Left lung (tissue), 14 donors: ENCODE measurements at places on chromosomes 13 and 19.

DNA sequence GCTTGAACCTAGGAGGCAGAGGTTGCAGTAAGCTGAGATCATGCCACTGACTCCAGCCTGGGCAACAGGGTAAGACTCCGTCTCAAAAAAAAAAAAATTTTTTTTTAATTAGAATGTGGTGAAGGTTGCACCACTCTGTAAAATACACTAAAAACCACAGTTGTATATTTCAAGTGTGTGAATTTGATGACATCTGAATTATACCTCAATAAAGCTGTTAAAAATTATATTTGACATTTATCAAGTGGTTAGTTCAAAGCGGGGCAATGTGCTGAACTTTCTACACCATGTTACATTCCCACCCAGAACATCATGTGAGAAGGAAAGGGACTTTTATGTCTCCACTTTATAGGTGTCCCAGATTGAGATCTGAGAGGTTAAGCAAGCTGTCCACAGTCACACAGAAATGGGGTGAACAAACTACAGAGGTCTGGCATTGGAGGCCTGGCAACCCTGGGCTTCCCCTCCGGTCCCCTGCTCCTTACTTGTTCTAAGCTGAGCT, 5.9 kb upstream of the S1PR5 start:
- no peak for DNase-seq

- DNase-seq, result no peak
Measured at GRCh38 chr13:36059321-36059720, 71.9 kb downstream of the DCLK1 start.

GRCh38 chr13:113774177-113775107, 15.4 kb downstream of the TMEM255B start:
- DNase-seq, result no peak

DNA sequence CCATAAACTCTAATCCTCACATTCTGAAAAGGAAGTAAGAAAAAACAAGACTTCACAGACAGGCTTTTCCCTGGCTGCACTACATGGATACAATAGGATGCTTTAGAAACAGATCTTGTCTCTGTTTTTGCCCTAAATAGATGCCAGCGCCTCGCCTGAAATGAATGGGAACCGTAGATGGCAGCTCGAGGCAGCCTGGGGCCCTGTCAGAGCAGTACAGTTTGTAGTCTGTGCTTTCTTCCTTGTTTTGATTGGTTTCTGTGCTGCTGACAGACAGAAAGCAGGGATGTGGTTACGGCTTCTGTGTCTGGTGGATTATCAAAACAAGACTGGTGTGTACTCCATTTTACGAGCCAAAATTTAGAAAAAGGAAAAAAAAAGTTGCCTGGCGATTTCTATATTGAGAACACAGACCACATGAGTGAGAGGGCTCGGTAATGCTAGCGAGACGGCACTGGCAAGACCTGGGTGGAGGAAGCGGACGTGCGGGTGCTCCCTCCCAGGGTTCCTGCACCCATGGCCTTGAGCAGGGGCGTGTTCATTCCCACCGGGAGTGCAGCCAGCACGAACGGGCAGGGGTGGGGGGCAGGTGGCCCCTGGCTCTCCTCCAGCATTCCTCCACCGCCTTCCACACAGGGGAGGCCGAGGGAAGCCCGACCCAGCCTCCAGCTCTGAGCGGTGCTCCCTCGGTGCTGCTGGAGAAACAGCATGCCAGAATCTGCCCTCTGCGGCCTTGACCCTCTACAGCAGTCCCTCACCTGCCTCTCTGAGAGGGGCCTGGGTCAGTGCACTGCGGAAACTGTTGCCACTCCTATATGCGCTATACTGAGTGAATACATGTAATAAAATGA, 37.6 kb upstream of the C1QTNF9 start:
- DNase-seq, result peak; percentile 80

DNA sequence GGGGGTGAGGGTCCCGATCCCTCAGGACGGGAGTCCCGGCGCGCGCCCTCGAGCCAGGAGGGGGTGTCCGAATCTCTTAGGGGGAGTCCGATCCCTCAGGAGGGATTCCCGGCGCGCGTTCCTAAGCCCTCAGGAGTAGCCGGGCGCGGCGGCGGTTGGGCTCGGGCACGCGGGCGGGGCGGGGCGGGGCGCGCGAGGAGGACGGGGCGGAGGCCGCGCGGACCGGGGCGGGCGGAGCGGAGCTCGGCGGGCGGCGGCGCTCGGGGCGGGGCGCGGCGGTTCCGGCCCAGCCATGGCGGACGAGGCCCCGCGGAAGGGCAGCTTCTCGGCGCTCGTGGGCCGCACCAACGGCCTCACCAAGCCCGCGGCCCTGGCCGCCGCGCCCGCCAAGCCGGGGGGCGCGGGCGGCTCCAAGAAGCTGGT, at the start of gene CUL4A:
CUL4A (plus strand) TSS at position 278 of the 423 bp plus-strand sequence; CDS start at position 293, 15 bp downstream.
- DNase-seq, result peak; percentile 80

GRCh38 chr19:46954993-46955812, 64.4 kb upstream of the NPAS1 start:
- no peak for DNase-seq

- DNase-seq, result no peak
Measured at GRCh38 chr13:79353693-79354092, 52.4 kb downstream of the RBM26 start.

GRCh38 chr13:100602493-100603111, 14.0 kb upstream of the GGACT start:
- no peak for DNase-seq

DNA sequence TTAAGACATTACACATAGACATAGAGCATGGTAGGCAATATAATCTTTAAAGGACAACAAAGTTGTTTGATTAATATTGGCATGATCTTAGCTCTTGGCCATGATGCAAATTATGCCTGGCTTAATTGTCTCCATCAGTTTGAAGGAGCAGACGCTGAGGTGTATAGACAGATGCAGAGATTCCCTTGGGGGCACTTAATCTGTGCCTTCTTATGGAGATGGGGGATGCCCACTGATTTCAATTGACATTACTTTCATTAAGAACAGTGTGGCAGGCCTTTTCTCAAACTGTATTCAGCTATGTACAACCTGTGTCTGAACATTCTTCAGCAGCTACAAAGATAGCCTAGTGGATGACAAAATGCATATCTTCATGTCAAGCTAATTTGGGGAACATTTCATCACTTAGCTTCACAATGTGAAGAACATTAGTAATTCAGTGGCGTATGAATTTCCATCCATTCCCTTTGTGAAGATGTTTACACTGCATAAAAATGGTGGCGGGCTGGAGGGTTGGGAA, 85.3 kb upstream of the MYCBP2 start:
- no peak for DNase-seq

DNA sequence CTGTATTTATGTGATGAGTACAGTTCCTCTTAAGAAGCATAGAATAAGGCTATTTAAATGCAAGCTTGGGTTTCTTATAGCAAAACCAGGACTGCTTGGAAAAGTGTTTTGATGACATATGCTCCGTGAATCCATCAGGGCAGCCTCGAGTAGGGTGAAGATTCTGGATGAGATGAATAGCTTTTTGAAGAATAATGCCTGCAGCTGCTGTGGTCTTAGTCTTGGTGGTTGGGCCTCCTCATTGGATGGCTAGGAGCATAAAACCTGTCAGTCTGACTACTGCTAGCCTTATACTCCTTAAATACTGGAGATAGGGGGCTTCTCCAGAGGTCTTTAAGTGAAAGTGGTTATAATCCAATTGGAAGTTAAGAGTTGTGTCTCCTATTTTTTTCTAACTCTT, 704.3 kb downstream of the FGF9 start:
- DNase-seq, result no peak

DNA sequence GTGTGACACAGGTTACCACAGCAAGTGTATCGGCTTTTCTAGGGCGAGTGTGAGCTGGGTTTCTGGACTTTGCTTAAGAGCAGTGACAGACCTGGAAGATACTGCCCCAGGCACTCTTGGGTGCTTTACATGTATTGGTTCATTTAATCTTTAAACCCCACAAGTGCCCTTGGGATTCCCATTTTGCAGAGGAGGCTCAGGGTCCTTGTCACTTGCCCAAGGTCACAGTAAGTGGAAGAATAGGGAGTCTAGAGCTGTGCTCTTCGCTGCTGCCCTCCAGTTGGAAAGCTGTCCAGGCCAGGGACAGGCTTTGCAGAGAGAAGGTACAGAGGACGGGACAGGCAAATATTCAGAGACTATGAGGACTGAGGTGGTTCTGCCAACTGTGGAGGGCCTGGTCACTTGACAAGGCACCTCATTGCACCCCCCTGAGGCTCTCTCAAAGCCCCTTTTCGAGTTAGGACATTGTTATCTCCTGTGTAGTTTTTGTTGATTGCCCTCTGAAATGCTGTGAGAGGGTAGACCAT, 42.4 kb downstream of the BBC3 start:
- DNase-seq, result no peak

- DNase-seq, result no peak
Measured at GRCh38 chr19:3178377-3178972, at the start of gene S1PR4. Gene S1PR4, plus strand, starts transcription at chr19:3178769. Its CDS starts 24 bp downstream, at chr19:3178793.

- DNase-seq, result no peak
Measured at GRCh38 chr13:39542361-39542760, 60.6 kb downstream of the LHFPL6 start.

DNA sequence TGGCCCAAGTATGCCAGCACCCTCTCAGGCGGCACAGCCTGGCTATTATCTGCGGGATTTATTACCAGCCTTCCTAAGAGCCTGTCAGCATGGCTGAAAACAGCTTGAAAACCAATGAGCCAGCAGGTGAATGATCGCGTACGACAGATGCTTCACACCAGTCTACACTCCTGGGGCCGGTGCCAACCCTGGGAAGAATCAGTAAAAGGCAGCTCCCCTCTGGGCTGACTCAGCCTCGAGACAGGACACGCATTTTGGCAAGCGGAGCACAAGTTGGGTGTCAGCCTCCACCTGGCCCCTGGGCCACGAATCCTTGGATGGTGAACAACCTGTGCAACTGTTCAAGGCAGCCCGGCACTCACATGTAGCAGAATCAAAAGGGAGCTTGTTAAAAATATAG, 15.6 kb downstream of the EMP3 start:
- DNase-seq, result no peak

DNA sequence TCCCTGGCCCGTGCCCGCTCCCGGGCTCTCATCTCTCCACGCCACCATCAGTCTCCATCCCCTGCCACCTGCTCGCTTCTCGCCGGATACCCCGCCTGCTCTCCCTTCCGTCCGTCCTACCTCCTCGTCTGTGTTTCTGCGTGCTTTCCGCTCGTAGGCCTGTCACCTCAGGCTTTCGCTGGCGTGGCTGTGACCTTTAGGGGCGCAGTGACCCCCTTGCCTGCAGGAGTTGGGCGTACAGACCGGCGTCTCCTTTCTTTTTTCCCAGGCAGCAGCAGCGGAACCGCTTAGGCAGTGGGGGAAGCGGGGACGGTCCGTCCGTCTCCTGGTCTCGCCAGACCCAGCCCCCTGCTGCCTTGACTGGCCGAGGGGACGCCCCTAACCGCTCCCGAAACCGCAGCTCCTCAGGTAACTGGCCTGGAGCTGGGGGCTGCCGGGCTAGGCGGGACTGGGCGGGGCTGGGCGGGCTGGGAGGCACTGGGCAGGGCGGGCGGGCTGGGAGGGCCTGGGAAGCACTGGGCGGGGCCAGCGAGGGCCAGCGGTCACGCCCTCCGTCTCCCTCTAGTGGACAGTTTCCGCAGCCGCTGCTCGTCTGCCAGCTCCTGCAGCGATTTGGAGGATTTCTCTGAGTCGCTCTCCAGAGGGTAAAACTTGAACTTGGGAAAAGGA, 6.3 kb downstream of the PGLYRP1 start:
- DNase-seq, result peak; percentile 75

DNA sequence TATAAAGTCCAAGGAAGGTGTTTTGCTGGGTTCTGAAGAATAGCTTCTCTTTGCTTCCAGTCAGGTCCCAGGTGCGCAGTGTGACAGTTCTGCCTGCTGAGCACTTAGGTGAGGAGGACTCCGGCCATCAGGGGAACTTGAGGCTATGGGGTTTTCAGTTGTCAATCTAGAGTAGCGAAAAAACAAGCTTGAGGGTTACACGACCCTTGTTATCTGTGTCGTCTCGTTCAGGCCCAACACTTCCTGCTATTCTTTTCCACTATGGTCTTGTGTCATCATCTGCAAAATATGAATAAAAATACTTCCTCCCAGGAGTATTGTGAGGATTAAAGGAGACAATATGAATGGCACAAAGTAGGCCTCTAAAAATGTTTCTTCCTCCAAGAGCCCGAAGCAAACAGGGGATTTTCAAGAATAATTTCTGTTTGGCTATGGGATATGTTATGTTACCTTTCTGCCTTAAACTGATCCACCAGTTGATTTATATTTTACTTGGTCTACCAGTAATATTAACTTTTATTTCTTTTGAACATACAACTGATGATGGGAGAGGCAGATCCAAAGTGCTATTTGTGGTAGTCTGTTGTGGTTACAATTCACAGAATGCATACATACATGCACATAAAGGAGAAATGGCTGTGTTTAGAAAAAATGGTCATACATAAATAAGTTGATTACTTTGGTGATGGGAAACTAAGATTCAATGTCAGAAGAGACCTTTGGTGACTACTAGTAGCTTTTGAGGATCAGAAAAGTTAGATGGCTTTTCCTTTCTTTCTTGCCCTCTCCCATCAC, 40.5 kb upstream of the RCBTB2 start:
- DNase-seq, result no peak

GRCh38 chr13:104766319-104766718, 1700.1 kb upstream of the SLC10A2 start:
- no peak for DNase-seq

DNA sequence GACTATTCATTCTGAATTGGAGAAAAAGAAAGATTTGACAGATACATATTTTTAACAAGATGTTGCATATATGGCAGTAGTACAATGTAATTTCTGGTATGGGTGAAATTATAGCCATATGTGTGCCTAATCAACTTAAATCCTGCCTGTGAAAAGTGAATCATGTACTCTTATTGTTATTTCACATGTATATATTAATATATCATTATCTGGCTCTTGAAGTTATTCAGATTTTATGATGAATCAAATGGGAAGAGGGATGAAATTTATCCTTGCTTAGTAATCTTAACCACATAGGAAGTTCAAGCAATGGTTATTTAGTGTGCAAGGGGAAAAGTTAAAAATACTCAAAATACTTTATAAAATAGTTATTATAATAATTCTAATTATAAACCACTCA, 80.5 kb downstream of the GPC6 start:
- no peak for DNase-seq

DNA sequence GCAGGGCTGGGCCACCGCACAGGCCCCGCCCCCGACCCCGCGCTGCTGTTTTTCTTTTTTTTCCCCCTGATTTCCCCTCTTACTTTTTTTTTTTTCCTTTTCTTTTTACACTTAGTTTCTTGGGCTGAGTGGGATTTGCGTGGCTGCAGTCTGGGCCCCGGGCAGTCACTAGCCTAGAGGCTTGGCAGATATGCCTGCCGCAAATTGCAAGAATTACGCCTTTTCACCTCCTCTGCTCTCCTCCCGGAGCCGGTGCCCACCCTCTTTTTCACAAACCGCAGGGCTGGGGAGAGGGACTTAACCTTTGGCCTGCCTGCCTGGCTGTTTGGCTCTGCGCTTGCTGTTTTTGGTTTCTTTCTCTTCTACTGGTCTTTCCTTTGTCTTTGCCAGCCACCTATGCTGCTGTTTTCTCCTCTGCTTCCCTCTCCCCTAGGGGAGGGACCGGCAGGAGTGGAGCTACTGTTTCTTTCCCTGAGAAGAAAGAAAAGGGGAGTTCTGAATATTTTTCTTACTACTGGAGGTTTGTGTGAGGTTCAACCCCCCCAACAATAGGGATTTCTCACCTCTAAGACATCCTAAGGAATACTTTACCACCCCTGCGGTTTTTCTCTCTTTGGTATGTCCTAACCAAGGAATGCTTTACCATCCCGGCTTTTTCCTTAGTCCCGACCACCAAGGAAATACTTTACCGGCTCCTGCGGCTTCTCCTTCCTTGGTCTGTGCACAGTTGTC, 11.0 kb downstream of the ZNF552 start:
- no peak for DNase-seq

GRCh38 chr13:20729633-20730585, 26.4 kb downstream of the IL17D start:
- DNase-seq, result no peak
